GM19239 (cell line): ENCODE measurements at places on chromosomes 2 and 18.
A peak's percentile ranks its signal among the peaks of the same experiment; 100 is the strongest.

DNA sequence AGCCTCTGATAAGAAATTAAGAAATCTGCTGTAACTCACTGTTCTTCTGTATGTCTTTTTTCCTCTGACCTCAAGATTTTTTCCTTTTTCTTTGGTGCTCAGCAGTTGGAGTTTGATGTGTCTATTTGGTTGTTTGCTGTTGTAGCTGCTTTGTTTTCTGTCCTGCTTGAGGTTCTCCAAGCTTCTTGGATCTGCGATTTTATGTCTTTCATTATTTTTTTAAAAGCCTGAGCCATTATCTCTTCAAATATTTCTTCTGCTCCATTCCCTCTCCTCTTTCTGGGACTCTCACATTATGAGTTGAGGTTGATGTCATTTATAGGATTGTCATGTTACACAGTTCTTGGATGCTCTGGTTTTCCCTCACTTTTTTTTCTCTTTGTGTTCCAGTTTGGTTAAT lies 47.7 kb downstream of the RAMP1 start:
- DNase-seq, result no peak

DNA sequence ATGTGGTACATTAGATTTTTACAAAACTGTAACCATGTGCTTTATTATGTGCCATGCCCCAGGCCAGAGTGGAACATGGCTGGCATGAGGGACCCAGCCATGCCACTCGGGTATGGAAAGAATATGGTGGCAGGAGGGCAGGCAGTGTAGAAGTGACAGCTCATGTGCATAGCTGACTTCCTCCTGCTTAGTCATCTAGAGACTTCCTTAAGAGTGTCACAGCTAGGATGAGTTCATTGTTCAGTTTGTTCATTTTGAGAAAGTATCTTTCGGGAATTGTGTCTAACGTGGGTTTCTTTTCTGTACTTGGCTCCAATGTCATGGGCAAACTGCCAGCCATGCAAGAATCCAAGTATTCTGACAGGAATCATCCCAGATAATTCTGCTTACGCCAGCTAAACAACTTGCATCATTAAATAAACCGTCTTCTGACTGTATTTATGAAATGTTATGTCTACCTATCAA lies 94.3 kb upstream of the ITGB6 start:
- DNase-seq, result no peak

- no peak for DNase-seq
These were observed 22.7 kb upstream of the NFATC1 start for GRCh38 chr18:79372991-79373390.

DNA sequence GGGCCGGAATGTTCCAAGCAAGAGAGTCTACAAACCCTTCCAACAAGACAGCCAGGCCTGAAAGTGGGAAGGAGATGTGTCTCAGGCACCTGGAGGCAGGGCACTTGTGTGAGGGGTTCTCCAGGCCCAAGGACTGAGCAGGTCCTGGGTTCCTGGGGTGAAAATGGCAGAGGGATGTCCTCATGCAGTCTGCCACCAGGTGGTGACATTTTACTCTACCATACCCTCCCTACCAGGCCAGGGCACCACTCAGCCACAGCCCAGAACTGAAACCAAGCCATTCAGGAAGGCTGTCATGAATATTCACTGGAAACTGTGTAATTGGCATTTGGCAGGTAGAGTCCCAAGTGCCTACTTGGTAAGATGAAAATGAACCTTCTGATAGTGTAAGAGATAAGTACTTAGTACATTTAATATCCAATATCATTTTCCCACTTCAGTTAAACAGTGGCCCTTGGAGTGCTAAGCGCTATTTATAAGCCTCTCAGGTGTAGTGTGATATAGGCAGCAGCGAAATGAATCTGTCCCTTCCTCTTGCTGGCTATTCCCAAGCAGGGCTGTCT lies 185.1 kb downstream of the MYO5B start:
- DNase-seq, result peak; percentile 37

GRCh38 chr2:3186766-3187165 lies 190.9 kb downstream of the EIPR1 start:
- DNase-seq, result no peak

GRCh38 chr2:64750817-64751285 lies 97.1 kb upstream of the SERTAD2 start:
- peak; percentile 54 for DNase-seq

GRCh38 chr18:31983976-31984375 lies 34.6 kb upstream of the RNF125 start:
- DNase-seq, result no peak

DNA sequence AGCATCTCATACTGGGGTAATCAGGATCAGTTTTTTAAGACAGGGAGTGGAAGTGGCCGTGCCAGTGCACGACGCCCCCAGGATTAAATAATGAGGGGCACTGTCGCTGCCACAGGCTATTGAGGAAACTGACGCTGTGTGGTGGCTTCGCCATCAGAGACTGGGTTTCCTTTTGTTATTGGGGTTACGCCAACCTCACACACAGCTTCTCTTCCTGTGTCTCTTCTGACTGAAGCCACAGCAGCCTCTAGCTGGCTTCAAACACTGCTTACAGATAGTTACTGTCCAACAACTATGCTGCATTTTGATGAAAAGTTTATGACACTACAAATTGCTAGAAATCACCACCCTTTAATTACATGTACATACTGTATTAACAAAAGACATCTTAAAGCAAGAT lies 521.9 kb upstream of the SALL3 start:
- DNase-seq, result no peak

- no peak for DNase-seq
These were observed 8.8 kb downstream of the TGFBRAP1 start for GRCh38 chr2:105320651-105321215.

DNA sequence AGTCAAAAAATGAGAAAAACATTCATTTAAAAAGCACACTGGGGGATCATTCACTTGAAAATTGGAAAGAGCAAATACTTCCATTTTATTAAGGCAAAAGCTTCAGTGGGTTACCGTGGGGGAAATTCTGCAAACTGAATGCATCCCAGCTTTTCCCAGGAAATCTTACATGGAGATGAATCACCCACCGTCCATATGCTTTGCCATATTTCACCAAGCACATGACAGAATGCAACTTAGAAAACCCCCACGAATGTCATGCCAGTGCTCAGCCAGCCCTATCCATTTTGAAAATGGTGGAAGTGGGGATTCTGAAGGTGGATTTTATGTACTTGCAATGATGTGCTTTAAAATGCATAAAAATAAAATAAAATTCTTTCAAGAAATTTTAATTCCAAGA lies 485.5 kb upstream of the ID2 start:
- DNase-seq, result no peak

GRCh38 chr2:231470246-231470900 lies 6.1 kb upstream of the NCL start:
- DNase-seq, result no peak

DNA sequence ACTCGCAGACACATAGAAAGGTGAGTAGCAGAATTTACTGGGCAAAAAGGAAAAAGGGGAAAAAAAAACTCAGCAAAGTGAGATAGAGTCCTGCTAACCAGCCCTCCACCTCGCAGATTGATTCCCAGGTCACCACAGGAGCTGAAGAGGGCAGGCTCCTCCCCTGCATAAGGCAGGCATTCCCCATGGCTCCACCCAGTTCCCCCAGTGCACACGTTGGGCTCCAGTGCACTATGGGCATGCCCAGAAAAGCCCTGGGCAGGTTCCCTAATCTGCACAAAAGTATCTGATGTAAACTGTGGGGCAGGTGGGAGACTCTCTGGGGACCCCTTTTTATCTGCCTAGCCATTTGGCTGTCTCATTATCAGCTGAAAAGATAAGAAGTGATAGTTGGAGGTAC lies 461.2 kb upstream of the TMEFF2 start:
- no peak for DNase-seq

DNA sequence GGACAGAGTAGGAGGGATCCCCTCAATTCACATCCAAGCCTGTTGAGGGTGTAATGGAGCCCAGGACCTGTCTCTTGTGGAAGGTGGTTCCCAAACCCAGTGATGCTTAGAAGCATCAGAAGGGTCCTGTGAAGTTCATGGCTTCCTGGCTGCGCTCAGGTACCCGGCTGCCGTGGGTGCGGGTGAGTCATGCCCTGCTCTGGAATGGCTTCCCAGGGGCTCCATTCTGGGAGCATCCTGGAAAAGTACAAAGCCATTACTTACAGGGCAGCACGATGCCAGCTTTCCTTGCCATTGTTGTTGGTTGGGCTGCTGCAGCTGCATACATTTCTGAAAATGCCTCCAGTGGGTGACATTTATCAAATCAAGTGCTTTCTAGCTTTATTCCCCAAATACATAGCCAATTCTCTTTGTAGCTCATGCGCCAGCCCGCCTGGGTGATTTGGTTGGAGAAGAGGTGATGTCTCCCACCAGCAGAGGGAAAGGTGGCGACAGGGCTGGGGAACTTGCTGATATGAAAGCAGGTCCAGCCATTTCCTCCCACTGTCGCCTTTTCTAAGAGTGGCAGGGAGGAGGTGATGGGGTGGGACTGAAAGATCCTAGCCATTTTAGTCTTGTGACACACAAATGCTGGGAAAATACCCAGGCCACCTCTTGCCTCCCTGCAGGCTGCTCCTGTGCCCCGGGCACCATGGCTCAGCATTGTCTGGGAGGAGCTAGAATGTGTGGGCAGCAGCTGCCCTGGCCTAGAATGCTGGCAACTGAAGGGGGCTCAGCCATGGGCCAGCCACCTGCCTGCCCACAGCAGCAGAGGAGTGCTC lies 65.9 kb upstream of the HPCAL1 start:
- no peak for DNase-seq

- peak; percentile 13 for DNase-seq
These were observed 104.2 kb upstream of the SPRED2 start for GRCh38 chr2:65536596-65536995.

DNA sequence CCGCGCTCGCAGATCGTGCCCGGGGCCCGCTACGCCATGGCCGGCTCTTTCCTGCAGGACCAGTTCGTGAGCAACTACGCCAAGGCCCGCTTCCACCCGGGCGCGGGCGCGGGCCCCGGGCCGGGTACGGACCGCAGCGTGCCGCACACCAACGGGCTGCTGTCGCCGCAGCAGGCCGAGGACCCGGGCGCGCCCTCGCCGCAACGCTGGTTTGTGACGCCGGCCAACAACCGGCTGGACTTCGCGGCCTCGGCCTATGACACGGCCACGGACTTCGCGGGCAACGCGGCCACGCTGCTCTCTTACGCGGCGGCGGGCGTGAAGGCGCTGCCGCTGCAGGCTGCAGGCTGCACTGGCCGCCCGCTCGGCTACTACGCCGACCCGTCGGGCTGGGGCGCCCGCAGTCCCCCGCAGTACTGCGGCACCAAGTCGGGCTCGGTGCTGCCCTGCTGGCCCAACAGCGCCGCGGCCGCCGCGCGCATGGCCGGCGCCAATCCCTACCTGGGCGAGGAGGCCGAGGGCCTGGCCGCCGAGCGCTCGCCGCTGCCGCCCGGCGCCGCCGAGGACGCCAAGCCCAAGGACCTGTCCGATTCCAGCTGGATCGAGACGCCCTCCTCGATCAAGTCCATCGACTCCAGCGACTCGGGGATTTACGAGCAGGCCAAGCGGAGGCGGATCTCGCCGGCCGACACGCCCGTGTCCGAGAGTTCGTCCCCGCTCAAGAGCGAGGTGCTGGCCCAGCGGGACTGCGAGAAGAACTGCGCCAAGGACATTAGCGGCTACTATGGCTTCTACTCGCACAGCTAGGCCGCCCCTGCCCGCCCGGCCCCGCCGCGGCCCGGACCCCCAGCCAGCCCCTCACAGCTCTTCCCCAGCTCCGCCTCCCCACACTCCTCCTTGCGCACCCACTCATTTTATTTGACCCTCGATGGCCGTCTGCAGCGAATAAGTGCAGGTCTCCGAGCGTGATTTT lies 7.6 kb downstream of the TBR1 start:
- no peak for DNase-seq

GRCh38 chr18:28269750-28270149 lies 92.8 kb upstream of the CDH2 start:
- no peak for DNase-seq

DNA sequence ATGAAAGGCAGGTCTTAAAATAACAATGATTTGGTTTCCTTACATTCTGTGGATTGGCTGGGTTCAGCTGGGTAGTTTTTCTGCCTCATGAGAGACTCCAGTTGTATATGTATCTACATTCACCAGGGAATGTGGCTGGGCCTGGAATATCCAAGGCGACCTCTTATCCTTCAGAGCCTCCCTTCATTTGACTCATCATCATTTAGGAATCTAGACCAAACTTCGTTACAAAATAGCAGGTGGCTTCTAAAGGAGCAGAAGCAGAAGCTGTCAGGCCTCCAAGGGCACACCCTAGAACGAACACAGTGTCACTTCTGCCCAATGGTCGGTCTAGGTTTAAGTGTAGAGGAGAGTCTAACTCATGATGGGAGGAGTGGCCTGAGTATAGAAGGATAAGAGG lies 204.2 kb downstream of the EN1 start:
- no peak for DNase-seq

- no peak for DNase-seq
These were observed 35.3 kb downstream of the RAB31 start for GRCh38 chr18:9743200-9744016.

DNA sequence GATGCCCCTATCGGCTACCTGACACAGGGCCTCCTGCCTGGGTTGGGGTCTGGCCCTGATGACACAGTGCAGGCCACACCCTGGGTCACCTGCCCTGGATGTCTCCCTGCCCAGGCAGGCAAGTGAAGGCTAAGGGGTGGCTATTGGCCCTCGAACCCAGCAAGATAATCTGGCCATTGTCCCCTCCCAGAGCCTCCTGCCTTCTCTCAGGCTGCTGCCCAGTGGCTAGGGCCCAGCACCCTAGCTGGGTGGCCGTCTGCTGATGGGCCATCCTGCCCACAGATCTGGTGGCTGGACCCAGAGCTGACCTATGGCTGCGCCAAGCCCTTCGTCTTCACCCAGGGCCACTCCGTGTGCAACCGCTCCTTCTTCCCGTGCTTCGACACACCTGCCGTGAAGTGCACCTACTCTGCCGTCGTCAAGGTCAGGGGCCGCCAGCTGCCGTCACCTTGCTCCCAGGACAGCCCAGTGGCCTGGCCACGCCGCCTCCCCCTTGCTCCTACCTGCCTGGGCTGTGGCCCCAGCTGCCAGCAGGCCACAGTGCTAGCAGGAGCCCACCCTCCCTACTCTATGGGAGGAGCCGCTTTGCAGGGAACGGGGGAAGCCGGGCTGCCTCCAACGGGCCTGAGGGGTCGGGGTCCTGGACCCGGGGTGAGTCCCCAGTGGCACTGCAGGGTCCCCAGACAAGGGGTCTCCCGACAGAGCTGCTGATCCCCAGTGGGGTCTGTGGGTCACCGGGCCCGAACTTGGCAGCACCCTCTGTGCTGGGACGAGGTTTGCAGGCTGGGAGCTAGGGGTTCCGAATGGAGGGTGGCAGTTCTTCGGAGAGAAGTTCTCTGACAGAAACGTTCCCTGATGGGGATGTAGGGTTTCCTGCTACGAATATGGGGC lies 4.1 kb downstream of the RNPEPL1 start:
- DNase-seq, result no peak

- no peak for DNase-seq
These were observed 57.4 kb downstream of the COPS8 start for GRCh38 chr2:237143118-237143517.

- DNase-seq, result no peak
These were observed 136.5 kb downstream of the MAP4K4 start for GRCh38 chr2:101833890-101834523.

GRCh38 chr2:104638859-104639202 lies 215.1 kb upstream of the POU3F3 start:
- DNase-seq, result no peak

- no peak for DNase-seq
These were observed 106.4 kb upstream of the NCKAP5 start for GRCh38 chr2:133674433-133675331.

- DNase-seq, result no peak
These were observed 150.4 kb upstream of the CYRIA start for GRCh38 chr2:16816016-16816415.

- DNase-seq, result no peak
These were observed 61.8 kb downstream of the C2orf76 start for GRCh38 chr2:119304847-119305246.

- DNase-seq, result no peak
These were observed 267.6 kb upstream of the CYP26B1 start for GRCh38 chr2:72415241-72415661.
